ENCODE measurements at places on chromosomes 11 and 22.

GRCh38 chr22:25668437-25668836 is 73.6 kb upstream of the MYO18B start:
- no peak for DNase-seq

DNA sequence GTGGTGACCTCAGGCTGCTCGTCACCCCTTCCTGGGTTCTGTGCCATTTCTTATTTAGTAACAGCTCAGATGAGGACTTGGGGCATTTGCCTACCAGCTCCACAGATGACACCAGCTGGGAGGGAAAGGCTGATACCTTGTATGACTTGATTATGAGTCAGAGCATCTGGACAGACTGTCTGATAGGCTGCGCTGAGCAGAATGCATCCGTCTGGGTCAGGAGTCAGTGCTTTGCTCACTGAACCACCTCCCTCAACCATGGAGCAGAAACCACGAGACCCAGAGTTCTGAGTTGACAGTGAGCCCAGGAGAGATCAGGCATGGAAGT is 6.8 kb downstream of the ST14 start:
- DNase-seq = peak; percentile 67

DNA sequence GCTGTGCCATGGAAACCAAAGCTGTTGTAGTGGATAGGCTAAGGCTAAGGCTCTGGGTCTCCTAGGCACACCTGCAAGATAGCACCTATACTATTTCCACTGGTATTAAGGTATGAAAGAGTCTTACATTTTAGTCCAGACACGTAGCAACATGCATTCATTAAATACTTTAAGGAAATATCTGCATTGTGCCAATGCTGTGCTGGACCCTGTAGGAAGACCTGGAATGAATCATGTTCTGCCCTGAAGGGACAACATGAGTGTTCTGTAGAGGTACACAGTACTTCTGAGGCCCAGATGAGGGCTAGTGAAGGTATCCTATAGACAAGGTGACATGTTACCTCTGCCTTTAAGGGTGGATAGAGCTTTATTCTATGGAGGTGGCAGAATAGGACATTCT is 35.2 kb upstream of the RRM1 start:
- DNase-seq = no peak

- DNase-seq = no peak
Measured at GRCh38 chr11:32829157-32829679, 509 bp upstream of the PRRG4 start.

- DNase-seq = no peak
Measured at GRCh38 chr11:75523811-75524664, 1.7 kb downstream of the GDPD5 start.

DNA sequence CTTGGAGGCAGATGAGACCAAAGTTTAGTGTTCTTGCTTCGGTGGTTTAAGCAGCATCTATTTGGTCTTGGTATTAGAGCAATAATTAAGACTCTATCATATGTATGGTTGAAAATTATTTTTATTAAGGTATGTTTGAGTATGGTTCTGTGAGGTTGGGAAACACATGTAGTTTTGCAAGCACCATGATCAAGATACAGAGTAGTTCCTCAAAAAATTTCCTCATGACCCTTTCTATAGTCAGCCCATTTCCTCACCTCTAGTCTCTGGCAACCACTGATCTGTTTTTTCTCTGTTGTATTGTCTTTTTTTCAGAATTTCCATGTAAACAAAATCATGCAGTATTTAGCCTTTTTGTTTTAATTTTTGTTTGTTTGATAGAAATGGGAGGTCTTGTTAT is 18.4 kb downstream of the MTMR3 start:
- DNase-seq = no peak

GRCh38 chr11:129825380-129825779 is 9.7 kb downstream of the TMEM45B start:
- DNase-seq = no peak

GRCh38 chr11:35227576-35228327 is 88.8 kb downstream of the CD44 start:
- DNase-seq = no peak
